ENCODE measurements at places on chromosomes 3 and 15.

- H3K27ac ChIP-seq, result no peak overlapping the region
- DNase-seq, result peak; percentile 73
- H3K27me3 ChIP-seq, result no peaks in the 10 kb centered on the region
- no peak overlapping the region for H3K4me3 ChIP-seq
- peaks cover 84% of the 10 kb centered on the region for H3K36me3 ChIP-seq
Observed at GRCh38 chr3:141441381-141442364, 45.2 kb upstream of the RASA2 start.

DNA sequence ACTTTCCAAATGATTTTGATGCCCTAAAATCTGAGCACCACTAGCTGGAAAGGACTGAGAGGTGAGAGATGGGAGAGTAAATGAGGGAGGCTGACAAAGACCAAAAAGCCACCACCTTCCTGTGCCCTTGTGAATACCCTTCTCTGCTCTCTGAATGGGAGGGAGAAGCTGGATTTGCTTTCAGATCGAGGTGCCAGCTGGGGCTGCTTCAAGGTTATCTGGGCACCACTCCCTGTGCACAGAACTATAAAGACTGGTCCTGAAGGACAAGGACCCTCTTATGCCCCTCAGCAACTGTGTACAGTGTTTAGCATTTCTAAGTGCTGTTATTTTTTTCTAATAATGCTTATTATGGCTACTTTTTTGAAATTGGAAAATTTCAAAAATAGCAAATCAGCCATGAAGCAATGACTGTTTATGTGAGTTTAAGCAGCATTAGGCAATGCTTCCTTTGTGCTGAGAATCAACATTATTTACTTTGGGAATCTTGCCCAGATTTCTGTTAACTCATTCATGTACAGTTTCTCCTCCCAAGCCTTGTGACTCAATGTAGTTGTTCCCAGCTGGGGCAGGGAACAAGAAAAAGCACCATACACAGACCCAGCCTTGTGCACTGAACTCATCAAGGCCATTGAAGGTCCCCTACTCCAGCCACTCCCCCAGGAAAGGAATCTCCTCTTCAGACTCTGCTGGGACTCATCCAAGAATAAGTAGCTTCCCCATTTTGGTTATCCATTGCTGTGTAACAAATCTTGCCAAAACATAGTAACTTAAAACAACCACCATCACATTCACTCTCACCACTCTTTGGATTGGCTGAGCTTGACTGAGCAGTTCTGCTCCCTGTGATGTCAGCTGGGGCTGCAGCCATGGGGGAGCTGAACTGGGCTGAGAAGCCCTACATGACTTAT lies 37.3 kb upstream of the CDV3 start:
- peak overlapping the region; percentile 19 for H3K27ac ChIP-seq
- no peaks in the 10 kb centered on the region for H3K36me3 ChIP-seq
- H3K4me3 ChIP-seq, result peak overlapping the region; percentile 25
- peaks cover 13% of the 10 kb centered on the region for H3K4me1 ChIP-seq

DNA sequence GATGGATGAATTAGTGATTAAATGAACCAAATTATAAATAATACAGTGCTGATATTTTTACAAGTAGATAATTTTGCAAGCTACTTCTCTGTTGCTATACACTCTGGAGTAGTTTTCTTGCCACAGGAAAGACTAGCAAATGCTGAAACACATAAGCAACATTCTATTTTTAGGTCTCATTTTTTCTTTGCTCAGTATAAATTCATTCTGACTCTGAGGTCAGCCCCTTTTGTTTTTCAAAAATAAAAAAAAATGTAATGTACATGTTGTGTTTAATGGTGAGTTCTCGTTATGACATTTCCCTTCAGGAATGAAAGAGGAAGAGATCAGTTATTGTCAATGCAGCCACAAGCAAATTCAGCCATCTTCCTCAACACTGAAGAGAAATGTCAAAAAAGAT lies 24.9 kb downstream of the GJD2 start:
- no peaks in the 10 kb centered on the region for H3K4me1 ChIP-seq
- no peak for DNase-seq
- H3K27me3 ChIP-seq, result peaks cover 47% of the 10 kb centered on the region
- H3K4me3 ChIP-seq, result no peak overlapping the region
- no peak overlapping the region for H3K27ac ChIP-seq

DNA sequence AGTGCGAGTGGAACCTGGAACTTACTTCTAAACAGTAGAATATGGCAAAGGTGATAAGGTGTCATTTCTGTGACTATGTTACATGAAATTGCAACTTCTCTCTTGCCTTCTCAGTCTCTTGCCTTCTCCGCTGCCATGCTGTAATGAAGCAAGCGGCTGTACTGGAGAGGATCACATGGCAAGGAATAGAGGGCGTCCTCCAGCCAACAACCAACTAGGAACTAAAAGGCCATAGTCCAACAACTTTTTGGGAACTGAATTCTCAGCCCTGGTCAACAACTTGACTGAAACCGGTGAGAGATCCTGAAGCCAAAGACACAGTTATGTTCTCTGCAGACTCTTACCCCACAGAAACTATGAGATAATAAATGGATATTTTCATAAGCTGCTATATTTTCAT lies 143.5 kb downstream of the P3H2 start:
- no peaks in the 10 kb centered on the region for H3K27me3 ChIP-seq
- H3K36me3 ChIP-seq, result peaks cover 38% of the 10 kb centered on the region
- no peak for DNase-seq
- no peak overlapping the region for H3K27ac ChIP-seq
- no peak overlapping the region for H3K4me3 ChIP-seq

DNA sequence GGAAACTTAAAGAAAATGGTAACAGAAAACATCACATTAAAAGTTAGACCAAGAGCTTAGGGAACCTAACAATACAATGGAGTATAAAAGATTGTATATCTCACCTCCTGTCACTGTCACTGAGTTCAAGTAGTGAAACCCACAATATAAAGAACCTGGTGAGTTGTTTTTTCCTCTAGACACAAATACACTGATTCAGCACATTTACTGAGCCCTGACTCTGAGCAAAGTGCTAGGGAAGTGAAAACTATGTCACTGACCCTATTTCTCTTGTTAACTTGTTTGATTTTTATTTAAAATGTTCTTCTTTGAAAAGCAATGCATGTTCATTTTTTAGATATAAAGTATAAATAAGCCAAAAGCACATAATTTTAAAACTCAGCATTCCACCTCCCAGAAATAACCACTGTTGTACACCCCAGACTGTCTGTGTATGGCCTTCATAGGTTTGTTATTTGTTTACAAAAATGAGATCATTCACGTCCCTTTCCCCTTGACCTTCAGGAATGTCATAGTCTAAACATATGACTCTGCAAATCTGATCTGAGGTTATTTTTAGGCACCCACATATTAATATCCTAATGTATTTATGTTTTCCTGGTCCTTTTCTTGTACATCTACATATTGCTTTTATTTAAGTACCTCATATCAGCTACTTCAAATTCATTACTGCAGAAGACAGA lies 69.2 kb upstream of the CSTA start:
- peaks cover 4% of the 10 kb centered on the region for H3K27me3 ChIP-seq
- no peaks in the 10 kb centered on the region for H3K36me3 ChIP-seq
- no peak overlapping the region for H3K4me3 ChIP-seq
- H3K4me1 ChIP-seq, result peaks cover 2% of the 10 kb centered on the region

DNA sequence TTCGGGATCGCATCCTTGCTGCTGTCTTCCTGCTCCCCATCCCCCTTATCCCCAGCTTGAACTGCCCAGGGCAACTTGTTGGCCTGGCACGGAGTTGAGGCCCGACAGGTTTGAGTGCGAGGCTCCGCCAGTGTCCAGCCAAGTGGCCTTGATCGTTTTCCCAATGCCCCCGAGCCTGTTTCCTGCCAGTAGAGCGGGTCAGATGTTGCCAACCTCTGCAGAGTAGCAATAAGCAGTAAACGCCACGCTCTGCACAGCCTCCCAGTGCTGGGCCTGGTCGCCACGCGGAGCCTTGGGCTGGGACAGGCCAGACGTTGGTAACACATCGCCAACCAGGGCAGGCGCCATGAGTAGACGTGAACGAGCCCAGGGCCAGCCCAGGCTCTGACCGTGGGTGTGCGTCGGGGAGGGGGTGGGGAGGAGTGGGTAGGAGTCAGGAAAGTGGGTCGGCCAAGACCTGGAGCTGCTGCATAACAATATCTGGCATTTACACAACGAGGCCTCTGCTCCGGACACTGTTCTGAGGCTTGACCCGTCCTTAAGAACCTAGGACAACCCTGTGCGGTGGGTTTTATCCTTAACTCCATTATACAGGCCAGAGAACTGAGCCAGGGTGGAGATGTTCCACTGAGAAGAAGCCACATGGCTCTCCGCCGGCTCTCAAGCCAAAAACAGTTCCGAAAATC lies 444 bp upstream of the ABHD14A start:
- peak overlapping the region; percentile 51 for H3K27ac ChIP-seq
- peaks cover 9% of the 10 kb centered on the region for H3K36me3 ChIP-seq
- no peaks in the 10 kb centered on the region for H3K27me3 ChIP-seq
- peaks cover 31% of the 10 kb centered on the region for H3K4me1 ChIP-seq
- no peak for DNase-seq
- H3K4me3 ChIP-seq, result peak overlapping the region; percentile 61

GRCh38 chr3:64398476-64398875 lies 173.2 kb upstream of the PRICKLE2 start:
- H3K27me3 ChIP-seq, result no peaks in the 10 kb centered on the region
- DNase-seq, result peak; percentile 24
- no peak overlapping the region for H3K27ac ChIP-seq
- no peaks in the 10 kb centered on the region for H3K36me3 ChIP-seq
- H3K4me1 ChIP-seq, result peaks cover 6% of the 10 kb centered on the region
